ENCODE measurements at places on chromosomes 4 and X.

DNA sequence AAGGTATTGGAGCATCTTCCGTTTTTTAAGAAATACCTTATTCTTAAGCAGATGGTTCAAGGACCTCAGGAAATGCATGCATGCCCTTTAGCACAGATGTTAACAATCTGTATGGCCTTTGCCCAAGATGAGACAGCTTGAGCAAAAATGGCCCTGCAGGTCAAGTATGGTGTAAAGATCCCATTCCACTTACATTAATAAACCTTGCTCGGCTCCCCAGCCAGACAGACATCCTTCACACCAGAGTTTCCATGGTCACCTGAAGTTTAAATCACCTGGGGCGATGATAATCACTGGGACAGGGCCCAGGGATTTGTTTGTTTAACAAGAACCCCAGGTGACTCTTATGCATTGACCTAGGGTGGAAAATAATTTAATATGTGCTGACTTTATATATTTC is 287.0 kb upstream of the NOCT start:
- DNase-seq, result no peak

DNA sequence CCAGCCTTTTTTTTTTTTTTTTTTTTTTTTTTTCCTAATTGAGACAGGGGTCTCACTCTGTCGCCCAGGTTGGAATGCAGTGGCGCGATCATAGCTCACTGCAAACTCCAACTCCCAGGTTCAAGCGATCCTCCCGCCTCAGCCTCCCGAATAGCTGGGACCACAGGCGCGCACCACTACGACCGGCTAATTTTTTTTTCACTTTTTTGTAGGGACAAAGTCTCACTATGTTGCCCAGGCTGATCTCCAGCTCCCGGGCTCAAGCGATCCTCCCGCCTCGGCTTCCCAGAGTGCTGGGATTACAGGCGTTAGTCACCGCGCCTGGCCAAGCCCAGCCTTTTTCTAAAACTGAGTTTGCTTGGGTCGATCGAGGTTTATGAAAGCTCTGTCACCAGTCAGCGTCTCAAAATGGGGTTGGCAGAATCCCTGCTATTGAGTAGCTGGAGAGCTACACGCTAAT is 1.3 kb upstream of the OTUD5 start:
- no peak for DNase-seq

DNA sequence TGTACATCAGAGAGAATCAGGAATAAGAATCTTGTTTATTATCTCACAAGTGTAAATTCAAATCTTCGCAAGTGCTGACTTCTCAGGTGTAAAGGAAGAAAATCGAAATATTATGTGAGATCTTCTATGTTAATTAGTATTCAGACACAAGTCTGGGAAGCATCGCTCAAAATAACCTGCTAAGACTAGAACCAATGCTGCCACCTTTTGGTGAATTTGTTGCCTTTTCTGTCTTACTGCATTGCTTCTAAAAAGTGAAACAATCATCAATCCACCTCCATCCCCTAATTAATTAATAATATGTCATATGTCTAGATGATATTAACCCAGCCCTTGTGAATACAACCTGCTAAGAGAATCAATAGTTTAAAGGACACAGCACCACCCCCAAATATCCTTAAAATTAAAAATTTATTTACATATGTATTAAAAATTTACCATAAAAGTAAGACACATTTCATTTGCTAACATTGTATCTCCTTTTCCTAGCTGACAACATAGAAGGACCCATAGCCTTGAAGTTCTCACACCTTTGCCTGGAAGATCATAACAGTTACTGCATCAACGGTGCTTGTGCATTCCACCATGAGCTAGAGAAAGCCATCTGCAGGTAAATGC is 3.5 kb downstream of the EPGN start:
- no peak for DNase-seq

DNA sequence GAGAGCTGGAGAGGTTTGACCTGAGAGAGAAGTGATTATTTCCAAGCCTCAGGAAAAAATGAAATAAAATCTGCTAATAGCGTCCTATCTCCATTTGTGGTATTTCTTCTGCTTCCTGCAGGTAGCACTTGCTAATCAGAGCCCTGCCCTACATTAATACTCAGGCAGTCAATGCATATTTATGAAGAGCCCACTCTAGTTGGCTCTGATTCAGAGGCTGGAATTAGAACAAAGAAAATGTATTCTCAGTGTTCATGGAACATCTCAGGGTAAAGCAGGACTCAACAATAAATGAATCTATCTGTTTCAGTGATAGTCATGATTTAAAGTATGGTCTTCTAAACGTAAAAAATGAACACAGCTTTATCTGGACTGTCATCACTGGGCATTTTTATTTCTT is 1.4 kb upstream of the ATP8A1 start:
- no peak for DNase-seq

DNA sequence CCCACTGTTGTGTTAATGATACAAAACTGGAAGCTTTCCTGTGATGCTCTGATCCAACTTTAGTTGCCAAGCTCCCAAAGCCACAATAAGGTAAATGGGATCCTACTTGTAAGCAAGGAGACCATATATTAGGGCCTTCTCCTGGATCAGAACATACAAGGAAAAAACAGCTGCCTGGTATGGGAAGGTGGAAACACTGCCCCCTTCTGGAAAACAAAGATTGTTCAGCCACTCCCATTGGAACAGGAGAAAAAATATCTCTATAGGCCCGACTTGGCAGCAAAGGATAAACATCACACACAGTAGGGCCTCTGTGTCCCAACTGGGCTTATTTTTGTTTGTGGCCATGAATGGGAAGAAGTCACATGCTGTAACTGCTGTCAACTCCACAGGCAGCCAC is 166.5 kb downstream of the TBX22 start:
- no peak for DNase-seq

GRCh38 chr4:158350161-158350560 is 139.9 kb downstream of the TMEM144 start:
- no peak for DNase-seq

- no peak for DNase-seq
Measured at GRCh38 chrX:141405486-141405852, 163.2 kb upstream of the SPANXC start.

DNA sequence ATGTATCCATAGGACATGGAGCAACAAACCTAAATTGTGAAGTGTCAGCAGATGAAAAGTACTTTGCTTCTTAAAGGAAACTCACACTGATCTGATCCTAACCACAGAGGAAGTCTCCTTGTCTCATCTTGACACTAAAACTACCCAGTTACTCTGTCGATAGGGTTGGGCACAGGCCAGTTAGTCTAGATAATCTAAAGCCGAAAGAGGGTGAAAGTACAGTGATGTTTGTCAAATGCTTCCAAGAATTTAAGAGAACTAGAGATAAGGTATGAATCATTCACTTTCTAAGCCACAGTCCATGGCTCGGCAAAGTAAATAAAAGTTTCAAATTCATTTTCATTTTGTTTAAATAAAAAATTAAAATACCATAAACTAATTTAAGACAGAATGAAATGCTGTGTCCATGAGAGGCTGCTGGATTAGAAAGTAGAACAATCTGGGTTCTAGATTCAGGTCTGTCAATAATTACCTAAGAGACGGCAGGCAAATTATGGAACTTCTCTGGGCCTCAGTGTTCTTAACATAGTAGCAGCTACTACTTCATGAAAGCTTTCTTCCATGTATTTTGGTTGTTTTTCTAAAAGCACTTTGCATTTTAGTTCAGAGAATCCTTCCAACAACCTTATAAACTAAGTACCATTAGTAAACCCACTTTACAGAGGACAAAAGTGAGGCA is 176.7 kb downstream of the LDB2 start:
- no peak for DNase-seq

DNA sequence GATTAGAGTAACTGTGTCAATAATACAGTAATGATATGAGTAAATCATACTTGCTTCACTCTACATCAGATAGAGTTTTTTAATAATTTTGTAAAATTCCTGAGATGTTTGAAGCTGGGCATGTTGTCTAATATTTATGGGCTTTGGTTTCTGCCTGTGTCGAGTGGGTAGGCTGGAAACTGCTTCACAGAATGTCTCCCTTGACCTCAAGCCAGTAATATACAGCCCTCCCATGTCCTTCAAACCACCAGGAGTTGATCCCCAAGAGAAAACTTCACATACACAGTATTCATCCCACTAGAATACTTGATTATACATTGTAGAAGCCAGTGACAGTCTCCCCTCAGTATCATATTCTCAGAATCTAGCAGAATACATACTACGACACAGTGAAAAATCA is 284.8 kb upstream of the TENM3 start:
- DNase-seq, result no peak

GRCh38 chrX:13418126-13419097 is 98.6 kb upstream of the ATXN3L start:
- no peak for DNase-seq

DNA sequence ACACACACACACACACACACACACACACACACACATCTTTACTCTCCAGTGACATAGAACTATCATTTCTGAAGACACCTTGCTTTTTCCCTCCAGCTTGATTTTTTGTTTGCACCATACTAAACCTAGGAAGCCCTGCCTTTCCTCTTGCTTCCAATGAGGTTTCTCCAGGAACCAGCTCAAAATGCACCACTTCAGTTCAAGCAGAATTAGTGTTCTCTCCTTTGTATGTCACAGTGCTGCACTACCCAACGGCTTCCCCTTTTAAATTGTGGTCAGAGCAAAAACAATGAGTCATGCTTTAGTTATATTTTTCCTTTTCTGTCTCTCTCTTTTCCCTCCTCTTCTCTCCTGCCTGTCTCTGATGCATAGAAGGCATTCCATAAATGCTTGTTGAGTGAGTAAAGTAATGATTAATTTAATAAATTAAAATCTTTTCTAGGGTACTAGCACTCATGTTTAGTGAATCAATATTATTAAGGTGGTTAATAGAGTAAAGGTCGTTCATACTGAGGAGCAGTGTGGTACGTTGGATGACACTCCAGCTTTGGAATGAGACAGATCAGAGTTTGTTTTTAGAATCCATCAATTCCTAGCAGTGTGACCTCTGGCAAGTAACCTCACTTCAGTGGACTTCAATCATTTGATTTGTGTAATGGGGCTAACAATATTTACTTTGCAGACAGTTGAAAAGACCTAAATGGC is 5.9 kb downstream of the RTL3 start:
- DNase-seq, result no peak

- DNase-seq, result no peak
Measured at GRCh38 chr4:118911238-118911703, 22.6 kb downstream of the SYNPO2 start.

- no peak for DNase-seq
Measured at GRCh38 chr4:7876201-7876875, 63.3 kb downstream of the AFAP1 start.

DNA sequence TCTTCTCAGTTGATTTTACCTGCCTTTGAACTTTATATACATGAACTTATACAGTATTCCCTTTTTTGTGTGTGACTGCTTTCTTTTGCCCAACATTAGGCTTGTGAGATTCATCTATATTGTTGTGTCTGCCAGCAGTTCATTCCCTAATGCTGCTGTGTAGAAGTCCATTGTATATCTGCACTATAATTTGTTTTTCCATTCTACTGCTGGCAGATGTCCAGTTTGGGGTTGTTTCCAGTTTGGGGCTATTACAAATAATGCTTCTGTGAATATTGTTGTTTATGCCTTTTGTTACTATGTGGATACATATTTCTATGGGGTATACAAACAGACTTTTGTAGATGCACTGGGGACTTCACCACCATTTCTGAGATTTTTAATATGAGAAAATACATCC is 268.4 kb downstream of the DCTD start:
- DNase-seq, result no peak

DNA sequence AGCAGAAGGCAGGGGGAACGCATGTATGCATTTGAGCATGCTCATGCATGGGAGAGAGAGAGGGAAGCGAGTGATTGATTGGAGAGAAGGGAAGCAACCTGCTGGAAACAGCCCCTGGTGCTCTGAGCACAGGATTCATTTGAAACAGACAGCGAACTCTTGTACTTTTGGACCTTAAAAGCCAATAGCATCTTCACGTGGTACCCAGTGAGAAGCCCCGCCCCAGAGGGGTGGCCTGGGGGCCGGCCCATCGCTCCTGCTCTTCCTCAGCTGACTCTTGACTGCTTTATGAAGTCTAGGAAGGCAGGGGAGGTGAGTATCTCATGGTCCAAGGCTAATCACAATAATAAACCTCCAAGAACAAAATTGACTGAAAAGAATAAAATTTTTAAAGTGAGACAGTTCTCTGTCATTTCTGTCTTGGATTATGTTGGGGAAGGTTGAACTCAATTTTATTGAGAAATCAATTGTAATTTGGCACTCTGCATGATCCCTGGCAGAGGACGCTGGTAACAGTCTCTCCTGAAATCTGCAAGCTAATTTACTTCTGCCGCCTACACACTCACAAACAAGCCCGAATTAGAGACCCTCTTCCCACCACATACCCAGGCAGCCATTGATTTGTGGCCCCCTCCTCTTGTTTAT is 168.2 kb upstream of the PPARGC1A start:
- DNase-seq, result no peak

DNA sequence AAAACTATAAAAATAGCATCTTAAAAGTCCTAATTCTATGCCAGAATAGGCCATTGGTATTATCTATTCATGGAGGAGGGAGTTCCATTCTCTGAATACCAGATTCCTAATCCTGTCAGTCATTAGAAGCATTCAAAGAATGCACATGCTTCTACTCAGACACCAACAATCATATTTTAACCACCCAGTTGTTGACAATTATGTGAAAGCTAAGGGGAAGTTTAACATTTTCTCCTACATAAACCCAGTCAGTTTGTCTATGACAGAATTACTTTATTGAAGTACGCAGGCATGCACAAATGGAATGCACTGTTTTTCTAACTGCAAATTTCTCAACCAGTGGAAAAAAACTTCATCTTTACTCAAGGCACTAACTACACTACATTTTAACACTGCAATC is 69.6 kb upstream of the MTNR1A start:
- DNase-seq, result no peak

- no peak for DNase-seq
Measured at GRCh38 chr4:183448436-183448835, 4.0 kb downstream of the CDKN2AIP start.

GRCh38 chr4:153409412-153409811 is 56.7 kb upstream of the TMEM131L start:
- DNase-seq, result no peak

GRCh38 chrX:138287205-138287877 is 424.2 kb downstream of the FGF13 start:
- no peak for DNase-seq

- no peak for DNase-seq
Measured at GRCh38 chrX:21741869-21742701, 15.8 kb downstream of the SMPX start.

- no peak for DNase-seq
Measured at GRCh38 chr4:47855350-47855749, 17.5 kb upstream of the CORIN start.

- no peak for DNase-seq
Measured at GRCh38 chr4:73299548-73300280, 41.1 kb upstream of the ANKRD17 start.

GRCh38 chrX:77453190-77453589 is 6.0 kb downstream of the FGF16 start:
- no peak for DNase-seq

DNA sequence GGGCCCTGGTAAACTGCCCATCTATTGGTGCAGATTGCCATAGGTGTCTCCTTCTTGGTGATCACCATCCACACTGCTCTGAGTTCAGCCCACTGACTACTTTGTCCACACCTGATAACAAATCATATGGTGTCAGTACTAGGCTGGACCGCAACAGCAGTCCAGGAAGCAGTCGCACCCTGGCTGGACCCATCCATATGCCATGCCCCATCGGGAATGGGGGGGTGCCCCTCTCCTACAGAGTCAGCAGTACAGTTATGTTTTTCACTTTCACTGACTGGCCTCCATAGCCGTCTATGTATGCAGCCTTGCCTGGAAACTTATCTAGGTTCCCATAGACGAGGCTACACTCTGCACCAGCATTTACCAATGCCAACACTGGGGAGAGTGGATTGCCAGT is 226.1 kb downstream of the ADGRL3 start:
- DNase-seq, result no peak

GRCh38 chrX:46953597-46953996 is 41.4 kb downstream of the JADE3 start:
- no peak for DNase-seq
